ENCODE measurements at places on chromosomes 12 and 14. TPM values are rescaled to one million over a fixed set of nuclear protein-coding genes. Genes with fewer than 3 reads are reported as not detected.
A peak's percentile ranks its signal among the peaks of the same experiment; 100 is the strongest.

Gene RNASE7
- not detected for polyA plus RNA-seq

Gene TAS2R42
- polyA plus RNA-seq = not detected

- peak; percentile 55 for DNase-seq
Measured at GRCh38 chr12:50271724-50272247, 11.5 kb downstream of the LIMA1 start.

DNA sequence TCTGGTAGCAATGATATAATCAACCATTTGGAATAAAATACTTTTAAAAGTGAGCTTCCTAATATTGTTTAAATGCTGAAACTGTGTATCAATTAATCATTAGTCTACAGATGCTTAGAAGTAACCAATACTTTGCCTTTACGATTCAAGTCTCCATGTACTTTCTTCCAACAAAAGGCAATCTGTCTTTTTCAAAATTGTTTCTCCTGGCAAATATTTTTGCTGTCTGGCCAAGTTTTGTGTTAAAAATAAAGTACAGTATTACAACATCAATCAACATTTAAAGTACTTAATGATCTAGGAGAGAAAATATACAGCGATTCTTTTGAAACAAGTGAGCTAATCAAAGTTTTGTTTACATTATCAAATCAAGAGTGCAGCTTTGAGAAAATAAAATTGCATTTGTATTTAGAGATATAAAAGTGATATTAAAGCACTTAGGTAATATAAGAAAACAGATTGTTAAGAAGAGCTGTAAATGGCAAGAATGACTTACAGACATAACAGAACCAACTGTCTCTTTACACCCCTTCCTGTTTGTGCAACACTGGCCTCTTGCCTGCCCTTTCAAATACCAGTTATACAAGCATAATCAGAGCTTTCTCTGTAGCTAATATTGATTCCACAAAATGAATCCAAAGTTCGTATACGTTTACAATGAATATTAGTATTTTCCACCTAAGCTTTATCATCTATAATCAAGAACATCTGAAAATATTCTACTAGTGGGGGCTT lies 38.2 kb upstream of the FBLN5 start:
- peak; percentile 47 for DNase-seq

GRCh38 chr14:90624227-90624626 lies 192.0 kb downstream of the TTC7B start:
- peak; percentile 58 for DNase-seq

DNA sequence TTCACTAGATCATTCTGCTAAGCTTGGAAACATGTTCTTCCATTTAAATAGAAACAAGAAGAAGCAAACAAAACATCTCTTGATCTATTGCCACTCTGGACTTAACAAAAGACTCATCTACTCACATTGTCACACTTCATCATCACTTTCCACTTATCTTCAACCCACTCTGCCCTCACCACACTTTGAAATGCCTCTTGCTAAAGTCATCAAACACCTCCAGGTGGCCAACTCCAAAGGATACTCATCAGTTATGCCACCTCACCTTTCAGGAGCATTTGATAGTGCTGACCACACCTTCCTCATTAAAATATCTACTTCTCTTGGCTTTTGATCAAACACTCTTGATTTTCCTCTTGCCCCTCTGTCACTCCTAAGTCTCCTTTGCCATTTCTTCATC lies 7.2 kb downstream of the EFCAB11 start:
- no peak for DNase-seq

Data from GM23248 (cell line).